IPS-NIHi11 (cell line): ENCODE measurements at places on chromosomes 3 and 15.

- DNase-seq: no peak
Measured at GRCh38 chr3:13294442-13295351, 125.4 kb downstream of the NUP210 start.

- DNase-seq: no peak
Measured at GRCh38 chr15:31373970-31374369, 47.3 kb downstream of the KLF13 start.

- DNase-seq: no peak
Measured at GRCh38 chr15:99021027-99021627, 13.5 kb upstream of the PGPEP1L start.

DNA sequence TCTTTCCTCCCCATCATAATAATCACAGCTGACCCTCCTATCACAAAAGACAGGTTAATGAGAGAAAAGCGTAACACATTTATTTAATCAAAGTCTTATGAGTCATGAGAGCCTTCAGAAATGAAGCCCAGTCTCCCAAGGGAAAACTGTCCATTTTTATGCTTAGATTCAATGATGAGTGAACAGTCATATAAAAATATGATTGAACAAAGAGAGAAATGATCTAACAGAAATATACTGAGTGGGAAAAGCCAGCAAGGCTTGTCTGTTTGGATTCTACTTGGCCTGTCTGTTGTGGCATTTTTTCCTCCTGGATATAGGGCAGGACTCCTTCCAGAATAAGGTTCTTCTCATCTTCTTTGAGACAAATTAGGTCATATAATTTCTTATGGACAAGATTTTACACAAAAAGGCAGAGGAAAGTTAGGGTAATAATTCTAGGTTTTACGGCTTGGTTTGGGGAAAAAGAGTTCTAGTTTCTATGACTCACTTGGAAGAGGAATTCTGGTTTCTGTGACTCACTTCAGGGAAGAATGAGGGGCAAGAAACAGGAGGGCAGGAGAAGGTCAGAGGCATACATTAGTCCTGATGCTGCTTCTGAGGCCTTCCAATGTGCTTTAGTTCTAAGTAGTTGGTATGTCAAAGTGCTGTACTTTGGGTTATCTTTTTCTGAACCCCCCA lies 534.2 kb downstream of the ZIC1 start:
- DNase-seq: no peak

DNA sequence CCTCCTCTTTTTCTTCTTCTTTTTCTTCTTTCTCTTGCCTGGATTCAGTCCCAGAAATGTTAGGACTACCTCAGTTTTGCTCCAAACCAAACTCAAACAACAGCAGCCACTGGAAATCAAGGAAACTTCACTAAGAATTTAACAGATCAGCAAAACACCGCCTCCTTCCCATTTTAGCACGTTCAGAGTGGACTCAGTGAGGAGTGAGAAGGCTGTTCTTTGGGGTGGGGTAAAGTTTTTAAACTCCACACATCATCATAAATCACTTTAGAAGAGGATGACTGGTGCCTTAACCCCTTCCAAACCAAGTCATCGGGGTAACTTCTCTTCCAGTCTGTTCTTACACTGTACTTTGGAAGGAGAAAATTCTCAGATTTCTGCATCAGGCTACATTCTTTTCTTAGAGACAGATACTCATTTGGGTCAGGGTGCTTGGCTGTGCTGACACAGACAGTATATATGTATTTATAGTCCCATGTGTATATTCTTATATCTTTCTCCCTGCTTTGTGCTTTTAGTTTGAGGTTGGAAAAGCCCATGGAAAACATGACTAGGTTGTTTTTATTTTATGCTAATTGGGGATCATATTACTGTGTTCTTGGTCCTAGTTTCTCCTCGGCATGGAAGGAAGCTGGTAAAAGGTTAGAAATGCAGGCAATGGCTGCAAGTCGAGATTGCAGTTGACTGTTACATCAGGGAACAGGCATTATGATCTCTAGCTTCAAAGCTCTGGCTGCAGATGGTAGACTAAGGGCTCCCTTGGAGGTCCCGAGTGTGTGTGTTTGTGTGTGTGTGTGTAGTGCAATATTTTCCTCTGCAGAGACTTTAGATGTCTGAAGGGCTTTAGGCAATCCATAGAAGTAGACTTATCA lies at the start of gene CCDC80:
Gene CCDC80, minus strand, starts transcription at position 214 of the 872 bp plus-strand sequence. CDS start 1,238 bp downstream, outside the sequence.
- DNase-seq: no peak

- DNase-seq: no peak
Measured at GRCh38 chr15:42123546-42123945, 29.2 kb upstream of the PLA2G4D start.

DNA sequence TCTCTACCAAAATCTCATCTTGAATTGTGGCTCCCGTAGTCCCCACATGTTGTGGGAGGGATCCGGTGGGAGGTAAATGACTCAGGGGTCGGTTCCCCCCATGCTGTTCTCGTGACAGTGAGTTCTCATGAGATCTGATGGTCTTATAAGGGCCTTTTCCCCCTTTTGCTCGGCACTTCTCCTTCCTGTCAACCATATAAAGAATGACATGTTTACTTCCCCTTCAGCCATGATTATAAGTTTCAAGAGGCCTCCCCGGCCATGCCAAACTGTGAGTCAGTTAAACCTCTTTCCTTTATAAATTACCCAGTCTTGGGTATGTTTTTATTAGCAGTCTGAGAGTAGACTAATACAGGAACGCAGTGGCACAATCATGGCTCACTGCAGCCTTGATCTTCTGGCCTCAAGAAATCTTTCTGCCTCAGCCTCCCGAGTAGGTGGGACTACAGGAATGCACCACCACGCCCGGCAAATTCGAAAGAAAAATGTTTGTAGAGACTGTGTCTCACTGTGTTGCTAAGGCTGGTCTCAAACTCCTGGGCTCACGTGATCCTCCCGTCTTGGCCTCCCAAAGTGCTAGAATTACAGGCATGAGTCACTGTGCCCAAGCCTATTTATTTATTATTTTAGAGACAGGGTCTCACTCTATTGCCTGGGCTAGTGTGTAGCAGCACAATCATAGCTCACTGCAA lies 101.0 kb downstream of the ATP10A start:
- DNase-seq: no peak

DNA sequence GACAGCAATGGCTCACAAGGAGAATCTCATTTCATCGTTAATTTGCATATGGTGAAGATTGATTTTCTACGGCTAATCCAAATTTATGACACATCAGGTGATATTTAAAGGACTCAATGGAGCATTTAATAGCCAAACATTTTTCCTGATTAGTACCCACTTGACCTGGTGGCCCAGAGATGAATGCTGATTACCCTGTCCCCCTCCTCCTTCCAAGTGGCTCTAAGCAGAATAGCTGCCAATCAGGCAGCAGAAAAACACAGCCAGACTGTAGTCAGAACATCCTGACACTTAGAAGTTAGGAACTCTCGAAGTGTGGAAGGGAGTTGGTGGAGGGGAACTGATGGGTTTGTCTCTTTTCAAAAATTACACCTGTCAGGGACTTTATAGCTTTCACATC lies 302.5 kb downstream of the ZNF621 start:
- DNase-seq: no peak

DNA sequence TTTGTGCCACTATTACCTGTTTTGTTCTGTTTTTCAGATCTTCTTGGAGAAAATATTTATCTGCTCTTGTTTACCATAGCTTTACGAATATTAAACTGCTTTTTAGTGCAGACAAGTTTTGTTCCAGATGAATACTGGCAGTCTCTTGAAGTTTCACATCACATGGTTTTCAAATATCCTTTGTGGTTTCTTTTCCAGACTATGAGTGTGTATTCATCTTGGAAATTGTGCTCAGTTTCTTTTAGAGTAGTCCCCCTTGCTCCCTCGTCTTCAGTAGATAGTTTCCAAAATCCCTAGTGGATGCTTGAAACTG lies 1.2 kb downstream of the PIGB start:
- DNase-seq: no peak

GRCh38 chr3:58173029-58173668 lies 37.6 kb downstream of the DNASE1L3 start:
- no peak for DNase-seq

DNA sequence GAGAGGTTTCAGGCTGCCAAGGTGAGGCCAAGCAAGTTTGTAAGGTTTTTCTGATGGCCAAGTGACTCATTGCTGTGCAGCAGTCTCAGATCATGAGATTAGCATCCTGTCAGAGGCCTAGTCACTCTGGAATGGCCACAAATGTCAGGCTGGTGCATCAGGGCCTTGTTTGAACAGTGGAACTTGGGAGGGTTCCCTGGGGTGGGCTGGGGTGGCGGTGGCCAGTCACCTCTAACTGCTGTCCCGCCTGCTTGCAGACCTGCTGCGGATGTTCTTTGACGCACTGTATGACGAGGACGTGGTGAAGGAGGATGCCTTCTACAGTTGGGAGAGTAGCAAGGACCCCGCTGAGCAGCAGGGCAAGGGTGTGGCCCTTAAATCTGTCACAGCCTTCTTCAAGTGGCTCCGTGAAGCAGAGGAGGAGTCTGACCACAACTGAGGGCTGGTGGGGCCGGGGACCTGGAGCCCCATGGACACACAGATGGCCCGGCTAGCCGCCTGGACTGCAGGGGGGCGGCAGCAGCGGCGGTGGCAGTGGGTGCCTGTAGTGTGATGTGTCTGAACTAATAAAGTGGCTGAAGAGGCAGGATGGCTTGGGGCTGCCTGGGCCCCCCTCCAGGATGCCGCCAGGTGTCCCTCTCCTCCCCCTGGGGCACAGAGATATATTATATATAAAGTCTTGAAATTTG lies 2.8 kb upstream of the FAM131A start:
- DNase-seq: no peak

GRCh38 chr3:102223132-102223531 lies 211.7 kb upstream of the ZPLD1 start:
- DNase-seq: no peak

DNA sequence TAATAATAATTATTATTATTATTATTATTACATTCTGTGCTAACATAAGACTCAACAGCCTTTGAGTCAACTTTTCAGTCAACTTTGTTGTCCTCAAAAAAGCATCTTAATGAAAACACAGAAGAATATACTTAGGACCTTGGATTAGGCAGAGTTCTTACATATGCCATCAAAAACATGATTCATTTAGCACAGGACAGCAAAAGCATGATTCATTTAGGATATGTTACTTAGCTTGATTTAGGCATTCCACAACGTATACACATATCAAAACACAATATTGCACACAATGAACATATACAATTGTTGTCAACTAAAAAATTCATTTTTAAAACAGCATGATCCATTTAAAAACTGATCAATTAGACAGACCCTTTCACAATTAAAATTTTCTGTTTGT lies 213.0 kb downstream of the FMN1 start:
- DNase-seq: no peak

DNA sequence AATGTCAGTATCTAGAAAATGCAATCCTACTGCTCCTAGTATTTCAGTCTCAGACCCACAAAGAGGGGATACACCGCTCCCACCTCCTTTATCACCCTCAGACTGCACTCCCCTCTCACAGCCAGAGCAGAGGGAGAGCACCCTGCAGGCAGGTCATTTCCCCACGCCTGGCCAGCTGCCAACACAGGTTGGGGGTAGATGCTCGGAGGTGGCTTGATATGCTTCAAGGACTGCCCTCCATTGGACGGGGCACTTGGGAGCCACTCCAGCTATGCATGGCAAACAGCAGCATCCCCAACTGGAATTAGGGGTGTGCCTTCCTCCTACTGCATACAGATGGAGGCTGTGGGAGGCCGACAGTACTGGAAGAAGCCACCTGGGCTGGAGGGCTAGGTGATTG lies 41.9 kb downstream of the TMEM266 start:
- DNase-seq: no peak

GRCh38 chr3:107283948-107284347 lies 93.3 kb upstream of the CCDC54 start:
- DNase-seq: no peak

DNA sequence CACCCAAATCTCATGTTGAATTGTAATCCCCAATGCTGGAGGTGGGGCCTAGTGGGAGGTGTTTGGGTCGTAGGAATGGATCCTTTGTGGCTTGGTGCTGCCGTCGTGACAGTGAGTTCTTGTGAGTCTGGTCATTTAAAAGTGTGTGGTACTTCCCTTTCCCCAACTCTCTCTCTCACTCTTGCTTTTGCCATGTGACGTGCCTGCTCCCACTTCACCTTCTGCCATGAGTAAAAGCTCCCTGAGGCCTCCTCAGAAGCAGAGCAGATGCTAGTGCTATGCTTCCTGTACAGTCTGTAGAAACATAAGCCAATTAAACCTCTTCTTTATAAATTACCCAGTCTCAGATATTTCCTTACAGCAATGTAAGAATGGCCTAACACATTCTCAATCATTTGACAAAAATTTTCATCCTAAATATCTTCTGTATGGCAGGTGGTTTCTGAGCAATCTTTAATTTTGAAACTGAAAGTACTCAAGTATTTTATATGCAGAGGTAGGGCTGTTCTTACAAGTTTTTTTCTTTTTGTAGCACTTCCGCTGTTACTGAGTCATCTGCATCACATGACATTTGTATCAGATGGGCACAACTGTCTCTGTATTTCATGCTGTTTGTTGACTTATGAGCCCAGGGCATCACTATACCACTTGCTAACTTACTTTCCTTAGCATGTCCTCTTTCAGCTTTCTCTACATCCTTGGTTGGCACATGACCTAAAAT lies 8.8 kb downstream of the RPL39L start:
- DNase-seq: no peak

DNA sequence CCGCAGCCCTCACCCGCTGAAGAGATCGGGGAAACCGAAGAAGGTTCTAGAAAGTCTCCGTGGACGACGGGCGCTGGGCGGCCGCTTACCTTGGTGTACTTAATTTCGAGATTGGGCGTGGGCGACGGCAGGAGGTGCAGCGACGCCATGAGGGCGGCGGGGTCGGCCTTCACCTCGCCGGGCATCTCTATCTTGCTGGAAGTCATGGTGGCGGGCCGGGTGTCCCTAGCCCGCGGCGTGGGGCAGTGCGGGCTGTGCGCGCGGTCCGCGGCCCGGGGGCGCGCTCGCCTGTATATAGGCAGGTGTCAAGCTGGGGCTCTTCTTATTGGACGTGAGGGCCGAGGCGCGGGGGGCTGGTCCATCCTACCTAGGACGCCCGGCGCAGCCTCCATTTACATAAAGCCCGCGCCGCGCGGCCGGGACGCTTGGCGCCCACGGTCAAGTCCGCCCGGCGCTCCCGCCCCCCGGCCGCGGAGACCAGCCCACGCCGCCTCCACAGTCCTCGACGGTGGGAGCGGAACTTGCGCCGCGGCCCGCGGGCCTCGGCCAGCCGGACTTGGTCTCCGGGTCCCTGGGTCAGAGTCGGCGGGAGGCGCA lies at the start of gene ALDH1A2:
Gene ALDH1A2, minus strand, starts transcription at position 267 of the 597 bp plus-strand sequence. Its CDS starts 61 bp downstream, at position 206.
- DNase-seq: peak; percentile 49

GRCh38 chr3:109806929-109807328 lies 469.6 kb upstream of the DPPA4 start:
- DNase-seq: no peak

DNA sequence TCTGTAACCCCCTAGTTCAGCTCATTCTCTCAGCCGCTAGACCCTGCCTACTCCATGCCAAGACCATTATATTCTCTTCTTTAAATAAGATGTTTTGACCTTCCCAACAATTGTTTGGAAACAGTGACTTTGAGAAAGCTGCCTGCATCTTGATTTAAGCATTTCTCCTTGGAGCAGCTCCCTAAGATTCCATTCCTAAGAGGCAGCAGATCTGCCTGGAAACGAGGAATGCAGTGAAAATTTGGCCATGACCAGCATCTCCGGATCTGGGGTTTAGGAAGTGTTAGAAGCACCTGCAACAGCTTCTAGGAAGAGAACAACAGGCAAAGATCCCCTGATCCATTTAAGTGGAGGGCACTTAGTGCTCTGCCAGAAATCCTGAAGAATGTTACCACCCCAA lies 235.7 kb downstream of the NTRK3 start:
- no peak for DNase-seq

GRCh38 chr3:14129296-14129695 lies 4.4 kb downstream of the TMEM43 start:
- no peak for DNase-seq
